ENCODE measurements at places on chromosomes 16 and 17.

- DNase-seq = no peak
These were observed 18.9 kb downstream of the TMEM132E start for GRCh38 chr17:34598161-34598776.

- no peak for DNase-seq
These were observed 57.8 kb downstream of the C16orf95 start for GRCh38 chr16:87259431-87259830.

GRCh38 chr17:81022344-81022676 is 12.6 kb upstream of the BAIAP2 start:
- no peak for DNase-seq

GRCh38 chr17:31511195-31511578 is 119.7 kb downstream of the RAB11FIP4 start:
- DNase-seq = no peak

- no peak for DNase-seq
These were observed 6.6 kb downstream of the LUC7L3 start for GRCh38 chr17:50725769-50726655.

DNA sequence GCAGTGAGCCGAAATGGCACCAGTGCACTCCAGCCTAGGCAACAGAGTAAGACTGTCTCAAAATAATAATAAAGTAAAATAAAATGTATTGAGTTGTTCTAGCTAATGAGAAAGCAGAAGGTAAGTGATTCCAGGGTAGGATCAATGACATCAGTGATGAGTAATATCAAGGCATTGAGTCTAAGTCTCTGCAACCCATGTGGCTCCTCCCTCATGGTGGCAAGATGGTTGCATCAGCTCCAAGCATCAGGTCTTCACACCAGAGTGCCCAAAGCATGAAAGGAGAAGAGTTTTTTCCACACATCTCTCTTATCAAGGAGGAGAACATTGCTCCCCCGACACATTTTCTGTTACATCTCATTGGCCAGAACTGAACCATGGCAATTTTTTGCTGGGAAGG is 34.8 kb upstream of the GAS7 start:
- no peak for DNase-seq

DNA sequence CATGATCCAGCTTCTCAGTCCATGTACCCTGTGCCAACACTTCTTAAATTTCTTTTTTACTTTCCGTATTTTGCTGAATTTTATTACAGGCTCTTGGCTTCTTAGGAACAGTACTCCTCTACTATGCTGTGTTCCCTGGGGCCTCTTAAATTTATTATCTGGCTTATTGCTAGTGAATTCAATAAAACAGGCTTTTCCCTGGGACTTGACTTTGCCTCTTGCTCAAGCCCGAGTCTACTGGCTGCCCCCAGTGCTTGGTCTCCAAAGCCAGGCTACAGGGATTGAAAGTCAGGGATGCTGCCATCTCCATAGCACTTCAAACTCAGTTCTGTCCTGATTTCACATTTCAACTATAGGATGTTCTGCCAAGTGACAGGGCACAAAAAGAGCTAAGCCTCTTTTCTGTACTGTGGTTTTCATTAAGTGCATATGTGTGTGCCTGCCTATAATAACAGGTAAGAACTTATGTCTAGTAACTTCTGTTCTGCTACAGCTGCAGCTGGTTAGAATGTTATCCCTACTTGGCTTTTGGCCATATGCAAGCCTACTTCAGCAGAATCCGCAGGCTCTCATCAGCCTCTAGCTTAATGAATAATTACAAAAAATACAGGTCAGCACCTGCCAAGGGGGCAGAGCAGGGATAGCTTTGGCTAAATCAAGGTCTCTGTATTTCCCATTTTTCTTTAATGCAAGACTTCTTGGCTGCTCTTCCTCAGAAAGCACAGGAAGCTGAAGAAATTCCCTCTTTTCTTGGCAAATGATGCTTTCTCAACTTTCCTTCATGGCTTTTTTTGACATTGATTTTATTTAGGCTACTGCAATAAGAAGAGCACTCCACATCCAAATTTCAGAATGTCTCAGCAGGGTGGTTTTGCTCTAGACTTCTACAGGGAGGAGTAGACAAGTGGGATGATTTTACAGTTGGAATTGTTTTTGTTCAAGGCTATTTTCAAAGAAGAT is 8.2 kb downstream of the FAM20A start:
- DNase-seq = no peak

GRCh38 chr17:82126556-82127314 is 28.7 kb upstream of the FASN start:
- DNase-seq = peak; percentile 63

- DNase-seq = no peak
These were observed 44.2 kb upstream of the RASD1 start for GRCh38 chr17:17540278-17540906.

GRCh38 chr17:81341516-81342268 is 46.6 kb upstream of the SLC38A10 start:
- no peak for DNase-seq

GRCh38 chr17:17698371-17698770 is 17.1 kb downstream of the RAI1 start:
- no peak for DNase-seq

DNA sequence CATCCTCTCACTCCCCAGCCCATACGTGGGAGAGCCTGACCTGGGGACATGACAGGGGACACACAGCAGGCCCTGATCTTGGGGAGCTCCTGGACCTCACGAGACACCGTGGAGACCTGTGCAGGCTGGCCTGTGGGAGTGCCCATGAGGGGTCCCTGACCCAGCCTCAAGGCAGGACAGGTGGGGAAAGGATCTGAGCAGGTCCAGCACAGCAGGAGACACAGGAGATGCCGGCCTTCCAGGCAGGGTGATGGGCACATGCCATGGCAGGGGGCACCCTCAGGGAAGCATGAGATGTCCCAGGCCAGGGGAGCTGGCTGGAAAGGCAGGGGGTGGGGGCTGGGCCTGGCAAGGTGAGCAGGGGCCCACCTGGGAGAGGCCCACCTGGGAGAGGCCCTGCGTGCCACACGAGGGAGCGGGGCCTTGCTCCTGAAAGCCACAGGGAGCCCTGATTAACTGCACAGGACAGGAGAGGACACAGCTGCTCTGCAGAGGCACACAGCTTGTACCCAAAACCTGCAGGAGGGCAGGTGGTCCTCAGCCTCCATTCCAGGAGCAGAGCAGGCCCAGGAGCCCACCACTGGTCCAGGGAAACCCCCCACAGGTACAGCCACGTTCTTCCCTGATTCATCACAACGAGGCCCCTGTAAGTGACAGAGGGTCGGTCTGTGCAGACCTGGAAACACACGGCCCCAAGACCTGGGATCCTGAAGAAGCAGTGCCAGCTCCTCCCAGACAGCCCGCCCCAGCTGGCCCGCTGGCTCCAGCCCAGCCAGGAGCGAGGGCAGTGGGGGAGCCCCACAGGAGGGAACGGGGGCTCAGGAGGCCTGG is 26.6 kb upstream of the KRT17 start:
- no peak for DNase-seq

DNA sequence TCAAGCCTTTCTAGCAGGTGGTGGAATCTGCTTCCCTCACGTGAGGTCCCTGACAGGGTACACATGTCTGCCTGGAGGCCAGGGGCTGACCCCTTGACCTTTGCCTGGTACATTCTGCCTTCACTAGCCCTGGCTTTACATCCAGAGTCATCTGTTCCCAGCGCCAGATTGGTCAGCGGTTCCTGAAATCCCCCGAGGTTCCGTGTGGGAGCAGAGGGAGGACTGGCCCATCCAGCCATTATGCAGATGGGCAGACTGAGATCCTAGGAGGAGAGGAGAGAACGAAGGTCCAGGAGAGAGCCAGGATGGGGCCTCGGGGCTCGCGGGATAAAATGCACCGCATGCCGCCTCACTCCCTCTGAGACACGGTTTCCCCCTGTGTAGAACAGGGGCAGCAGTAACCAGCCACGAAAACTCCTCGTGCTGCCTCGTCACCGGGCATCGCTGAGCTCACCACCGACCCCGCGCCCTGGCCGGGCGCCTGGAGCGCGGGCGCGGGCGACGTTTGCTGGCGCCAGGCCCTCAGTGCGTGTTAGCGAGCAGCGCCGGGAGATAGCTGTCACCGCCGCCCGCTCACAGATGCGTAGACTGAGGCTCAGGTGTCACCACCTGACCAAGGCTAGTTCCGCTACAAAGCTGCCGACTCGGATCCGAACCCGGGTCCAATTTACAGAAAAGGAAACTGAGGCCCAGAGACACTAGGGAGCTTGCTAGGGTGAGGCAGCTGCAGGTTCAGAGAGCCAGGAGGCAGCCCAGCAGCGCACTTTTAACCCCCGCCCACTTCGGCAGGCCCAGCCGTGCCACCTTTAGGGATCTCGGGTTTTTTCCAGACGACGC is 811 bp upstream of the MAP2K3 start:
- no peak for DNase-seq

GRCh38 chr16:13823501-13823900 is 96.5 kb upstream of the ERCC4 start:
- no peak for DNase-seq

GRCh38 chr17:37490638-37491614 is 1.2 kb downstream of the DUSP14 start:
- DNase-seq = peak; percentile 27

Data from stimulated activated CD4-positive, alpha-beta T cell treated with anti-CD3 and anti-CD28 coated beads, Interleukin-2, amount 100 ng/mL, for 24 hours (primary cell).